ENCODE measurements at places on chromosomes 7 and 10.

- DNase-seq: no peak
These were observed 715.3 kb downstream of the DNAJB9 start for GRCh38 chr7:109284943-109285342.

- DNase-seq: no peak
These were observed 29.6 kb upstream of the PSAP start for GRCh38 chr10:71880425-71881306.

GRCh38 chr10:34666008-34666704 is 148.9 kb downstream of the PARD3 start:
- no peak for DNase-seq

DNA sequence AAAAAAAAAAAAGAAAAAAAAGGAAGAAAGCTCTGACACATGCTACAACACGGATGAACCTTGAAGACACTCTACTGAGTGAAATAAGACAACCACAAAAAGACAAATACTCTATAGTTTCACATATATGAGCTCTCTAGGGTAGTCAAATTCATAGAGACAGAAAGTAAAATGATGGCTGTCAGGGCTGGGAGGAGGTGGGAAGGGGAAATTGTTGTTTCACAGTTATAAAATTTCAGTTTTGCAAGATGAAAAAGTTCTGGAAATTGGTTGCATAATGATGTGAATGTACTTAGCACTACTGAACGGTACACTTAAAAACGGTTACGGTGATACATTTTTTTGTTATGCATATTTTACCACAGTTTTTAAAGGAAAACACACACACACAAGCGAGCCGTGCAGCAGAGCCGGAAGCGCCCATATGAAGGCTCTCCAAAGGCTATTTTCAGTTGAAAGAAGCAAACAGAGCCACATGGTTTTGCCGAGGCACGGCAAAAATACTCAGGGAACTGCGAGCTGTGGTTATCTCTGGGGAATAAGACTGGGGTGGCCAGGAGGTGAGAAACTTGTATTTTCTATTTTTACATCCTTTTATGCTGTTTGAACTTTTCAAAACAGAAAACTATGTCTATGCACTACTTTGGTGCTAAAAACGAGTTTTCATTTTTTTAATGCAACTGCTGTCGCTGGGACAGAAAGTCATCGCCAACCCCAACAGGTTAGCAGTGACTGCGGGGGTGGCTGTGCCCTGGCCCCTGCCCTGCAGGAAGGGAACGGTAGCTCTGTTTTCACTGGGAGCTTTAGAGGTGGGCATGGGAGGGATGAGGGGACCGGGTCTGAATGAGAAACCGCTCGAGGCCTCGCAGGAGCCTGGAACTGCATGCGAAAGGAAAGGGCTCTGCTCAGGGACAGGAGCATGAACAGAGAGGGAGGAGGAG is 132.9 kb downstream of the OAT start:
- no peak for DNase-seq

All from T-helper 9 cell (primary cell).